ENCODE measurements at places on chromosomes 11 and 22. TPM values are rescaled to one million over a fixed set of nuclear protein-coding genes. Genes with fewer than 3 reads are reported as not detected.
A peak's percentile ranks its signal among the peaks of the same experiment; 100 is the strongest.

DNA sequence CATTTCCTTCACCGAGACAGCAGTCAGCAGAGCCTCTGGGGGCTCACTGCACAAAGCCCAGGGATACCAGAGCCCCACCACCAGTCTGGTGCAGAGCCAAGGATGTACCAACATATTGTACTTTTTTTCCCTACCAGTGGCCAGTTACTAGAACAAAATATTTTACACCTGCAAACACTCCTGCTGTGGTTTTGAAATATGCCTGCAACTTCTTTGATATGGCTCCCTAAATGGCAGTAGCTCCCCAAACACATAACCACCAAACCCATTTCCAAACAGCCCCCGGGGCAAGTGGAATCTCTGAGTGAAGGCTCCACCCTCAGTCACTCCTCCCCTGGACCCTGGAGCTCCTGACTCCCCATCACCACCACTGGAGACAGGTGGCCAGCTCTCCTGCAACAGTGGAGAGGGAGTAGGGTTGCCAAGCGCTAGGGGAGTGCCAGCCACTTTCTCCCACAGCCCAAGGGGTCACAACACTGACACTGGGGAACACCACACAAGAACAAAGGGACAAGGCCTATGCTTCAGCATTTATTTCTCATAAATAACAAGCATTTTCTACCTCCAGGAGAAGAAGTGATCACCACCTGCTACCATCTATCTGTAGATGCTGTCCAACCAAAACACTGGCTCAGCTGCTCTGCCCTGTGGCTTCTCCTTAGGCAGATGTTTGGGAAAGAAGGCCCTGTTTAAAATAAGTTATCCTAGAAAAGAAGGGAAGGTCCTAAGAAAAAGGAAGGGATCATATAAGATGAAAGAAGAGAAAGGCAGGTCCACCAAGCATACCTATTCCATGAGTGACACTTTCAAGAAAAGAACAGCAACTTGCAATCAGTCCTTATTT, 15.1 kb downstream of the DGCR2 start:
- no peaks in the 10 kb centered on the region for H3K4me1 ChIP-seq
- no peak overlapping the region for H3K4me3 ChIP-seq
- H3K27ac ChIP-seq: no peak overlapping the region
- no peak for DNase-seq

DNA sequence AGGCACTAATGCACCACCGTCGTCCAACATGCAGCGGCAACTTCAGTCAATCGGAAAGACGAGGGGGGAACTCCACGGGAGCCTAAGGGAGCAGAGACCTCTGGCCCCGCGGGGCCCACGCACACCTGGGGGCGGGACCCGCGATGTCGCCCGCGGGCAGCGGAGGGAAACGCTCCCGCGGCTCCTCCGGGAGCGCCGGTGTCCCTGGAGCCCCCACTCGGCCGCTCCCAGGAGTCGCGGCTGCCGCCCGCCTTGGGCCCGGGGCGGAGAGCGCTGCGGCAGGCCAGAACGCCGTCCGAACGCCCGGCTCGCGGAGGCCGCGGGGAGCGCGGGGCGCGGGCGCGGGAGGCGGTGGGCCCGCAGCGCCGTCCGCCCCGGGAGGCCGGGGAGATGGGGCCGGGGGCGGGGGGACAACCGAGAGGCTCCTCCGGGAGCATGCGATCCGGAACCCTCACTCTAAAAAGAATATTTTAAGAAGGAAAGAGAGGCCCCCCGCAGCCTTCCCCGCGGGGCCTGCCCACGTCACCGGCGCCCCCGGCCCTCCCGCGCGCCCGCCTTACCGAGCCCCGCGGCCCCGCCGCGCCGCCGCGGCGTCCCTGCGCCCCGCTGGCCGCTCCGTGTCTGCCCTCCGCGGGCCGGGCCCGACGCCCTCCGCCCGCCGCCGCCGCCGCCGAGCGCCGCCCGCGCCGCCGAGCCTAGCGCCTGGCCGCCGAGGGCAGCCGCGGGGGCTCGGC, 86.6 kb upstream of the ARHGAP32 start:
- no peak for DNase-seq
- no peaks in the 10 kb centered on the region for H3K36me3 ChIP-seq
- H3K4me3 ChIP-seq: peak overlapping the region; percentile 64
- H3K27me3 ChIP-seq: no peaks in the 10 kb centered on the region

- H3K27me3 ChIP-seq: no peaks in the 10 kb centered on the region
- H3K4me1 ChIP-seq: peaks cover 47% of the 10 kb centered on the region
- DNase-seq: peak; percentile 55
- H3K36me3 ChIP-seq: no peaks in the 10 kb centered on the region
Observed at GRCh38 chr22:19942157-19943081, 801 bp upstream of the TXNRD2 start.

GRCh38 chr11:41403458-41403857, 56.0 kb downstream of the LRRC4C start:
- H3K4me1 ChIP-seq: no peaks in the 10 kb centered on the region
- no peak overlapping the region for H3K4me3 ChIP-seq
- H3K36me3 ChIP-seq: no peaks in the 10 kb centered on the region

DNA sequence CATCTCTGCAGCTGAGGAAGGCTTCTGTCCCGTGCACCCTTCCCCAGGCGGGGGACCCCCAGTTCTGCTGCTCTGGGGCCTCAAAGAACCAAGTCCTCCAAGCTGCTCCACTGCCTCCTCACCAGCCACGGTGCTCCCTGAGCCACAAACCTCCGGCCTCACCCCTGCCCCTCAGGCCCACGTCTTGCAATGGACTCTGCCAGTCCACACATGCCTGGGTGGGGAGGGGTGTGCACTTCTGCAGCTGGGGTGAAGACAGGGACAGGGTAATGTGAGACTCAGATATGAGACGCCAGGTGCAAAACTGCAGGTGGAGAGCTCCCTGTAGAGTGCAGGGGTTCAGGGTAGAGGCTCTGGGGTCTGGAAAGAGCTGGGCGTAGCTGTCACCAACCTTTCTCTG, 3.2 kb upstream of the PTDSS2 start:
- no peak for DNase-seq
- no peaks in the 10 kb centered on the region for H3K27me3 ChIP-seq
- H3K36me3 ChIP-seq: no peaks in the 10 kb centered on the region
- H3K4me3 ChIP-seq: no peak overlapping the region

- DNase-seq: no peak
- H3K4me3 ChIP-seq: no peak overlapping the region
- H3K27me3 ChIP-seq: no peaks in the 10 kb centered on the region
- H3K27ac ChIP-seq: no peak overlapping the region
Observed at GRCh38 chr22:45072322-45072903, 62.6 kb upstream of the PHF21B start.

GRCh38 chr22:45966895-45967365, 10.0 kb downstream of the WNT7B start:
- H3K4me1 ChIP-seq: peaks cover 14% of the 10 kb centered on the region
- no peak overlapping the region for H3K4me3 ChIP-seq
- no peaks in the 10 kb centered on the region for H3K36me3 ChIP-seq

DNA sequence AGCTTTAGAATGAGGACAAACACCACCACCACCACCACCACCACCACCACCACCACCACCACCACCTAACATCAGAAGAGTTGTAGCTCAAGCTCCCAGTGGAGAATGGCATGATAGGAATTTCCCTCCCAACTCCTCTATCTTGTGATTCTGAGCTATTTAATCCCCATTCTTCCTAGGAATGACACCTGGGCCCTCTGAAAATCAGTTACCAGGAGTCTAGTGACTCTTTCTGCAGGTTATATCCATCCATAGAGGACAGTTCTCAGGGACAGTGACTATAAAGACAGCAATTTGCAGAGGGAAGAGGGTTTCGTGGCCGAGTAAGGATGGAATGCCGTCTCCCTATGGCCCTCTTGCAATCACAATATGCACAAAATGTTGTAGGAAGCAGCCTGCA, 27.8 kb downstream of the MYH9 start:
- no peak overlapping the region for H3K27ac ChIP-seq
- no peaks in the 10 kb centered on the region for H3K27me3 ChIP-seq
- no peak overlapping the region for H3K4me3 ChIP-seq
- no peak for DNase-seq

DNA sequence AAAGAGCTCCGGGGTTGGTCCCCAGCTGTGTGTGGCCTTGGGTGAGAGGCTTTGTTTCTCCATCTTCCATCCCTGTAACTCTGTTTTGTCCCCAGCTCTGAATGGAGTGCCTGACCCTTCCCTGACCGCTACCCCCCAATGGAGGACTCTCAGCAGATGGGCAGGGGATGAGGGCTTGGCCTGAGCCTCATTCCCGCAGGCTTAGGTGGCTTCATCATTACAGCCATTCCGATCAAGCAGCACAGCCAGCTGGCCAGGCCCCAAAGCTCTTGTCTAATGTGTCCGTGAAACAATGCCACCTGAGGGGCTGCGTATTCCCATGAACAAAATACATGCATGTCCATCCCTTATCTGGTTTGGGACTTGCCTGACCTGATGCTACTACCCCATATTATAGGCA, 3.9 kb upstream of the CDC42EP2 start:
- no peak for DNase-seq
- no peak overlapping the region for H3K27ac ChIP-seq
- no peak overlapping the region for H3K4me3 ChIP-seq
- H3K27me3 ChIP-seq: no peaks in the 10 kb centered on the region

- H3K4me1 ChIP-seq: no peaks in the 10 kb centered on the region
- H3K4me3 ChIP-seq: no peak overlapping the region
- H3K27ac ChIP-seq: no peak overlapping the region
Observed at GRCh38 chr11:45786272-45786671, 18.7 kb upstream of the SLC35C1 start.

GRCh38 chr11:38006466-38006865, 1408.4 kb upstream of the RAG2 start:
- H3K27ac ChIP-seq: no peak overlapping the region
- H3K27me3 ChIP-seq: no peaks in the 10 kb centered on the region
- H3K4me1 ChIP-seq: peaks cover 26% of the 10 kb centered on the region
- peak; percentile 4 for DNase-seq
- H3K36me3 ChIP-seq: no peaks in the 10 kb centered on the region

- peak overlapping the region; percentile 4 for H3K27ac ChIP-seq
- DNase-seq: peak; percentile 81
- no peaks in the 10 kb centered on the region for H3K27me3 ChIP-seq
- H3K4me1 ChIP-seq: peaks cover 11% of the 10 kb centered on the region
Observed at GRCh38 chr11:125091247-125091876, 20.1 kb downstream of the TMEM218 start.

DNA sequence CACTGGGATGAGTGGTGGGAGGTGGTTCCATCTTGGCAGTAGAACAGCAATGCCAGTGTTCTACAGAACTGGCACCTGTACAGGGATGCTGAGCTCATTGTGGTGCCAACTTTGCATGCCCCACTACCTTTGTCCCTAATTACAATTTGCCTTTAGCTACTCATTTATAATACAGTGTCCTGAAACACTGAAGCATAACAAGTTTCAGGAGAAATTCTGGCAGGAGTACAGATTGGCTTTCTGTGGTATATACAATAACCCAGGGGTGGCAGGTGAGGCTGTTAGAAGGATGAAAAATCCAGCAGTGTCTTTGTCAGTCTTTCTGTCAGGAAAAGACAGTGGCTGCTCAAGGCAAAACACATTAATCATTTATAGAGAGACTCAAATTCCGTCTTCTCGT, 240.3 kb downstream of the FAM76B start:
- no peaks in the 10 kb centered on the region for H3K4me1 ChIP-seq
- no peak overlapping the region for H3K27ac ChIP-seq
- DNase-seq: no peak
- no peaks in the 10 kb centered on the region for H3K36me3 ChIP-seq
- no peak overlapping the region for H3K4me3 ChIP-seq
- H3K27me3 ChIP-seq: no peaks in the 10 kb centered on the region

DNA sequence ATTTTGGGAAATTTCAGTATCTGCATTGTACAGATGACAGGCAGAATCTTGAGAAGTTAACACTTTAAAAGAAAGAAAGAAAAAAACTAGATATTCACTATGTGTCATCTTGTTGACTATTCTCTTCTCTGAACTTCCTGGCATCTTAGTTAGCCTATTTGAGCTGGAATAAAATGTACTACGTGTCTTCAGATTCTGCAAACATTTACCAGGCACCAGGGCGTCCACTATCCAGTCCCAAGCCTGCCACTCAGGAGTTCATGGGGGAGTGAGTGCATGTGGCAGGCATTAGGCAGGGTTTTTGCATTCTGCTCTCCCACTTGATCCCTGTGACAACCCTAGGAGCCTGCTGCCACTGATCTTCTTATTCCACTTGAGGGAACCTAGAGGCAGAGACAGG, 25.0 kb downstream of the TIMP3 start:
- H3K4me3 ChIP-seq: no peak overlapping the region
- H3K36me3 ChIP-seq: no peaks in the 10 kb centered on the region
- no peaks in the 10 kb centered on the region for H3K27me3 ChIP-seq

DNA sequence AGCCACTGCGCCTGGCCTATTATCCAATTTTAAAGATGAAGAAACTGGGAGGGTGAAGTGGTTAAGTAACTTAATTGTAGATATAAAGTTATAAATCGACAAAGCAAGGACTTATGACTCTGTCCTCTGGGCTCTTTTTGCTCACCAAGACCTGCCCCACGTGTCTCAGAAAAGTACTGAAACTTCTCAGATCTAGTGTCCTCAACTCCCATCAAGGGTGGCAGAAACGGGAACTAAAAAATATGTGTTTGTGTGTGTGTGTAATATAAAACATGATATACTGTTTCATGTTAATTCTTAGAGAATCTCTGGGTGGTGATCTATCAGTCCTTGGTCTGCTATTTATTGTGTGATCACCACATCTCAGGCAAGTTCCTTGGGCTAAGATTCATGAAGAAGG, 104.9 kb downstream of the GAB2 start:
- H3K4me3 ChIP-seq: no peak overlapping the region
- H3K27me3 ChIP-seq: no peaks in the 10 kb centered on the region
- no peak for DNase-seq
- no peaks in the 10 kb centered on the region for H3K36me3 ChIP-seq
- no peak overlapping the region for H3K27ac ChIP-seq
- H3K4me1 ChIP-seq: peaks cover 3% of the 10 kb centered on the region

- H3K36me3 ChIP-seq: no peaks in the 10 kb centered on the region
- DNase-seq: no peak
- H3K4me1 ChIP-seq: no peaks in the 10 kb centered on the region
- H3K27me3 ChIP-seq: no peaks in the 10 kb centered on the region
Observed at GRCh38 chr11:110955776-110956175, 243.5 kb upstream of the ARHGAP20 start.

DNA sequence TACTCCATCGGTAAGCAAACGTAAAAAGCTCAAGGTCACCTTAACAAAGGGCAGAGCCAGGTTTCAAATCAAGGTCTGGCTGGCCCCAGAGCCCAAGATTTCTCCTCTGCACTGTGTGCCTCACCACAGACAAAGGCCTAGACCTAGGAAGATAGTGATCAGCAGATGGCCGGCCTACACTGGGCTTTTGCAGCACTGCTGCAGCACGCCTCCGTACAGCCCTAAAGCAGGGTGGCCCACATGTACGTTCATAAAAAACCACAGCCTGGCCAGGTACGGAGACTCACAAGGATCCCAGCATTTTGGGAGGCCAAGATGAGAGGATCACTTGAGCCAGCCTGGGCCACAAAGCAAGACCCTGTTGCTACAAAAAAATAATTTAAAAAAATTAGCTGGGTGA, 106.3 kb upstream of the PITPNB start:
- H3K36me3 ChIP-seq: no peaks in the 10 kb centered on the region
- no peak overlapping the region for H3K27ac ChIP-seq
- H3K4me3 ChIP-seq: no peak overlapping the region
- H3K4me1 ChIP-seq: peaks cover 20% of the 10 kb centered on the region
- H3K27me3 ChIP-seq: no peaks in the 10 kb centered on the region
- DNase-seq: no peak

The TMEM134 gene
- 33.4 TPM for total RNA-seq

The NRXN2 gene
- not detected for total RNA-seq

The SMC1B gene
- total RNA-seq: 0.07 TPM

The ELMOD1 gene
- total RNA-seq: 0.53 TPM

The KCNK4 gene
- 0.44 TPM for total RNA-seq

The PATE4 gene
- total RNA-seq: not detected

The GUCD1 gene
- total RNA-seq: 129 TPM
